Cortex of kidney (tissue), 1 donor: ENCODE measurements at places on chromosomes 13 and 19.

GRCh38 chr13:70604448-70604847, 496.2 kb upstream of the KLHL1 start:
- DNase-seq: no peak

DNA sequence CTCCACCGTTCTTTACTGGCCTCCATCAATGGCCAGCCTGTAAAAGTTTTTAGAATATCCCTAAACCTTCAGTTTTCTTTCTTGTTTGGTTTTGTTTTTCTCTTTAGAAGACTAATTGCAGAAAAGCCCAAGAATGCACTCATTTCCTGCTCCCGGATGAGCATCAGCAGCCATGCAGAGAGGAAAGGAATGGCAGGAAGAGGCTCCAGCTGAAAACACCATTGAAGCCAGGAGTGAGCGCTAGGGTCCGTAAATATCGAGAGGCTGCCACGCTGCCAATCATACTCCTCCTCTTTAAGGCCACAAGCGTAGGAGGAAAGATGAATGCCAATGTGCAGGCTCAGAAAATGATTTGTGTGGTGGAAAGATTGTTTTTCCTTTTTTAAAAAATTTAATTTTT, 57.4 kb upstream of the UBE2L5 start:
- no peak for DNase-seq

GRCh38 chr13:34078334-34078999, 260.5 kb downstream of the RFC3 start:
- DNase-seq: no peak

DNA sequence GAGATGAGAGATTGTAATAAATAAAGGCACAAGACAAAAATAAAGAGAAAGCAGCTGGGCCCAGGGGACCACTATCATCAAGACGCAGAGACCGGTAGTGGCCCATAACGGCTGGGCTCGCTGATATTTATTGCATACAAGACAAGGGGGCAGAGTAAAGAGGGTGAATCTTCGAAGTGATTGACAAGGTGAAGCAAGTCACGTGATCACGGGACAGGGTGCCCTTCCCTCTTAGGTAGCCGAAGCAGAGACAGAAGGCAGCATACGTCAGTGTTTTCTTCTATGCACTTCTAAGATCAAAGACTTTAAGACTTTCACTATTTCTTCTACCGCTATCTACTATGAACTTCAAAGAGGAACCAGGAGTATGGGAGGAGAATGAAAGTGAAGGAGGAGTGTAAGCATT, 4.6 kb upstream of the PRKCG start:
- DNase-seq: no peak

DNA sequence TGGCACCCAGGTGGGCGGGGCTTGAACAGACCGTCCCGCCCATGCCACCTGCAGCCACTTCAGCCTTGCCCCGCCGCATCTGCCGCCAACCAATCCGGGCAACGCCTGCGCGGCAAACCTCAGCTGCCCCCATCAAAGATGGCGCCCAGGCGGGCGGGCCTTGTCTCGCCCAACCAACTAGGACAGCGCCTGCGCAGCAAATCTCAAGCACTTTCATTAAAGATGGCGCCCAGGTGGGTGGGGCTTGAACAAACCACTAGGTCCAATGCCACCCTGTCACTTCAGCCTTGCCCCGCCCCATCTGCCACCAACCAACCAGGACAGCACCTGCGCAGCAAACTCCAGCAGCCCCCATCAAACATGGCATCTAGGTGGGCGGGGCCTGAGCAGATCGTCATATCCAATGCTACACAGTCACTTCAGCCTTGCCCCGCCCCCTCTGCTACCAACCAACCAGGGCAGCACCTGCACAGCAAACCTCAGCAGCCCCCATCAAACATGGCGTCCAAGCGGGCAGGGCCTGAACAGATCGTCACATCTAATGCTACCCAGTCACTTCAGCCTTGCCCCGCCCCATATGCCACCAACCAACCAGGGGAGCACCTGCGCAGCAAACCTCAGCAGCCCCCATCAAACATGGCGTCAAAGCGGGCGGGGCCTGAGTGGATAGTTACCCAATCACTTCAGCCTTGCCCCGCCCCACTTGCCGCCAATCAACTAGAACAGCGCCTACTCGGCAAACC, 1.4 kb downstream of the PEG3 start:
- peak; percentile 38 for DNase-seq

- no peak for DNase-seq
These were observed 44.4 kb downstream of the ELF1 start for GRCh38 chr13:40974460-40975407.

DNA sequence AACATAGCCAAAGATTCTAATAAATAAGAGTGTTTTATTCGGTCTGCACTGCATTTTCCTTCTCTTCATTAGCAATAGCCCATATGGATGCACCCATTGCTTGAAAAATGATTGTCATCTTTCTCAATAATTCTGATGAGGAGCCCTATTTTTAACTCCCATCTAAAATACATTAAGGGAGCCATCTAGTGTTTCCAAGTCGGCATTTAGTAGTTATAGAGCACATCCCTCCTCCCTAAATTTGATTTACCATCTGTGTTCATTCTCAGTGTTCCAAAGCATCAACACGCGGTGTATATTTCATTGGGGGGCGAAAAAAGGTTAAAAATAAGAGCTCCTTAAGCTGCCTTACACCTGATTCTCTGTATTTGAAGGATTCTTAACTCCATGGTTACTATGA, 119.2 kb upstream of the IPO5 start:
- DNase-seq: no peak

- DNase-seq: no peak
These were observed 2.4 kb downstream of the TCF3 start for GRCh38 chr19:1649706-1650649.

GRCh38 chr19:6667114-6667627, 2.8 kb downstream of the TNFSF14 start:
- DNase-seq: no peak

- no peak for DNase-seq
These were observed 3.9 kb downstream of the SPIB start for GRCh38 chr19:50422397-50423278.

GRCh38 chr19:50233308-50233910, 30.0 kb downstream of the MYH14 start:
- DNase-seq: no peak

DNA sequence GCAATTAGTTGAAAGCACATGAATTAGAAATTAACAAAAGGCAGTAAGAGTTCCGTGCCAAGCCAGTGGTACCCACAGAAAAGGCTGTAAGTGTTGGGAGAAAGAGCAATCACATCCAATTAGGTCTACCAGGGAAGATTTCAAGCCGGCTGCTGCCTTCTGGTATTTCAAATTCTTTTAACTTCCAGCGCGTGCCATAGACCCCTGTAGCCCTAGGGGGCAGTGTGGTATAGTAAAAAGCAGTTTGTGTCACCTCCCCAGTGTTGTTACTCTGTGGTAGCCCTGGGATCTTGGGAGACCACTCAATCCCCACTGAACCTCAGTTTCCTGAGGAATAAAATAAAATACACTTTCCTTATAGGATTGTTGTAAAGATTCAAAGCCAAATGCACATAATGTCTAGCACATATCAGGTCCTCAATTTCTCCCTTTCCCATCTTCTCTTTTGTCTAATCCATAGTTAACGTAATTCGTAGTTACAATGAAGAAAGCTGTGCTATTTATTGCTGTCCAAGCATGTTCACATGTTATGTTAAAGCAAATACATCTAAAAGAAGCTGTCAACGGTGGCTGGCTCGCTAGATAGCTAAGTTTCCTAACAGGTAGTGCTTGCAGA, 230.2 kb downstream of the TDRD3 start:
- DNase-seq: no peak

DNA sequence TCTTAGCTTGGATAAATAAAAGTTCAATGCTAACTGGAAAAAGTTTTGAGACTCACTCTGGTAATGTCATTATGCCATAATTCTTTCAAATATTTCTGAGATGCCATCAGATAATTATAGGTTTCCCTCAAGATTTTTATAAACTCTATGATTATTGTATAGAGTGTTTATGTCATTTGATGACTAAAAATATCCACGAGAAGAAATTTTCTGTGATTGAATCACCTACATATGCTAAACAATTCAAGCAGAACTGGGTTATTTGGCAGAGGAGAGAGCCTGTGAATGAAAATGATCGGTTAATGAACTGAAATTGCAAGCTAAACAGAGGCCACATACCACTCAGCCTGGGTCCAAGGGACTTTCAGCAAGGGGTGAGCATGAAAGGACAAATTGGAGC, 92.6 kb upstream of the TSC22D1 start:
- DNase-seq: no peak

DNA sequence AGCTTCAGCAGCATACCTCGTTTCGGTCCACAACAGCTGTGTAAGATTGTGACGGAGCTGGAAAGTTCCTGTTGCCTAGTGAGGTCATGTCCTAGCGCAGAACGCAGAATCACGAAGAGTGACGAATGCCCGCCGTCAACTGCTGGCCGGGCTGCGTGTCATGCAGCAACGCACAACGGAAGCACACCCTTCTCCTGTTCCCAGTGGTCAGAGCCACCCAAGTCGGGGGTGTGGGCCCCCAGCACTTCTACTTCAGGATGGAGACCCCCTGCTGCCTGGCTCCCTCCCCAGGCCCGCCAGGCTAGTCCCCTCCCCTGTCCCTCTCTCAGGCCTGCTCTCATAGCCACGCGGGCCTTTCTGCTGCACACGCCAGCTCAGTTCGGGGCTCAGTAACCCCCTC, 25.9 kb downstream of the C2CD4C start:
- no peak for DNase-seq
